ENCODE measurements at places on chromosomes 6 and 20.

DNA sequence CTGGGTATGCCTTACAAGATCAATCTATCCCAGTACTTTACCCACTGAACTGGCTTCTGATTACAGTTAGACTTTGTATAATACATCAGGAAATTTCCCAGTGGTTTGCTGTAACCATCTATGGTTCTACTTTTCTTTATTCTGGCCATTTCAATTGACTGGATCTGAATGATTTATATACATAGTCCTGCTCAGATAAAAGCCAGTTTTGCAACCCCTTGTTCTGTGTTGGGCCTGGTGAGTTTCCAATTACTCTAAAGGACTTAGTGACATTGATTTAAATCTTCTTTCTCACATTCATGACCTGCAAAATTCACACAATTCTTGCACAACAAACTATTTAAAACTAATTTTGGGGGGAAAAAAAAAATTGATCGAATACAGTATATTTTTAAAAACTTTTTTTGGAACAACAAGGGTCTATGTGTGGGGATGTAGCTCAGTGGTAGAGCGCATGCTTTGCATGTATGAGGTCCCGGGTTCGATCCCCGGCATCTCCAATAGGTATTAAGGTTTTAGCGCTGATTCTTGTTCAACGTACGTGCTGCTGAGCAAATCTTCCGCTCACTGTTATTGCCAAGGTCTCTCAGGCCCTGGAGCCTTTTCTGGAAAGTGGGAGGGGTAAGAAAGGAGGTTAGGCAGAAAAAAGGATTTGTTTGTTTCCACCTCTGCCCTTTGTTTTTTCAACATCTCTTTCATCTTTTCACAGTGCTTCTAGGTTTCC lies 117.5 kb downstream of the GPX5 start:
- H3K27ac ChIP-seq, result no peak overlapping the region
- H3K4me1 ChIP-seq, result 0 out of 2 replicates have a peak, but pooled peaks cover 6% of the 10 kb centered on the region
- peak overlapping the region; percentile 78 for H3K4me3 ChIP-seq
- H3K36me3 ChIP-seq, result no peaks in the 10 kb centered on the region

GRCh38 chr20:47377122-47377722 lies 20.7 kb upstream of the ZMYND8 start:
- peak overlapping the region; percentile 55 for H3K27ac ChIP-seq
- no peaks in the 10 kb centered on the region for H3K27me3 ChIP-seq
- no peaks in the 10 kb centered on the region for H3K36me3 ChIP-seq
- DNase-seq, result no peak
- no peak overlapping the region for H3K4me3 ChIP-seq

DNA sequence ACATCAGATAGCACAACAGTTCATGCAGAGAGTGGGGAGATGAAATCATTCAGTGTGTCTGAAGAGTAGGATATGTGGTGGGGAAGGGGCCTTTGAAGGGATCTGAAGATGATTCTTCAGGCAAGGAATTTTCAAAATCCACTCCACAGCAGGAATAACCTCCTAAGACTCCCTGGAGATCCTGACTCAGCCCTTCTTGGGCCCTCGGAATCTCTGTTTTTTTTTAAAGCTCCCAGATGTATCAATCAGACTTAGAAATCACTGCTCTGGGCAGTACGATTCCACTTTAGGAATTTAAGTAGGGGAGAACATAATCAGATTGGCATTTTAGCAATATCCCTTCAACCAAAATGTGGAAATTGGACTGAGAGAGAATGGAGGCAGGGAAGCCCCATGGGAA lies 55.5 kb downstream of the RIOK1 start:
- peaks cover 14% of the 10 kb centered on the region for H3K4me1 ChIP-seq
- no peak for DNase-seq
- H3K4me3 ChIP-seq, result no peak overlapping the region

DNA sequence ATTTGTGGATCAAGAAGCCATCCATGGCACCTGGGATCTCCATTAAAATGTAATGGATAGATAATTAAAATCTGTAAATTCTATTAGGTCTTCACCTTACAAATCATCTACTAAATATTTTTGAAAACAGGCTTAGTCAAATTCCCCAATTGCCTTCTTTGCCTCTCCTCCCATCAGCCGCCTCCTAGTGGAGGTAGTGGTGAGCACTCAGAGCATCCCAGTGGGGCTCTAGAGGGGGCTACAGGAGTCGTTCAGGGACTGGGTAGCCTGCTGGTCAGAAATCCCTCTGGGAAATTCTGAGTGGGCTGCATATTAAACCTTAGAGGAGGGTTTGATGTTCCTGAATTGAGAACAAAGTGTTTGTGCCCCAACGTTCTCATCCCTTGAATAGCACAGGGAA lies 20.8 kb upstream of the PAX1 start:
- H3K36me3 ChIP-seq, result no peaks in the 10 kb centered on the region
- H3K4me3 ChIP-seq, result no peak overlapping the region
- H3K4me1 ChIP-seq, result no peaks in the 10 kb centered on the region
- H3K27ac ChIP-seq, result no peak overlapping the region

Measured in WTC11 (cell line).